ENCODE measurements at places on chromosomes 5 and 9. TPM values are rescaled to one million over a fixed set of nuclear protein-coding genes. Genes with fewer than 3 reads are reported as not detected.

DNA sequence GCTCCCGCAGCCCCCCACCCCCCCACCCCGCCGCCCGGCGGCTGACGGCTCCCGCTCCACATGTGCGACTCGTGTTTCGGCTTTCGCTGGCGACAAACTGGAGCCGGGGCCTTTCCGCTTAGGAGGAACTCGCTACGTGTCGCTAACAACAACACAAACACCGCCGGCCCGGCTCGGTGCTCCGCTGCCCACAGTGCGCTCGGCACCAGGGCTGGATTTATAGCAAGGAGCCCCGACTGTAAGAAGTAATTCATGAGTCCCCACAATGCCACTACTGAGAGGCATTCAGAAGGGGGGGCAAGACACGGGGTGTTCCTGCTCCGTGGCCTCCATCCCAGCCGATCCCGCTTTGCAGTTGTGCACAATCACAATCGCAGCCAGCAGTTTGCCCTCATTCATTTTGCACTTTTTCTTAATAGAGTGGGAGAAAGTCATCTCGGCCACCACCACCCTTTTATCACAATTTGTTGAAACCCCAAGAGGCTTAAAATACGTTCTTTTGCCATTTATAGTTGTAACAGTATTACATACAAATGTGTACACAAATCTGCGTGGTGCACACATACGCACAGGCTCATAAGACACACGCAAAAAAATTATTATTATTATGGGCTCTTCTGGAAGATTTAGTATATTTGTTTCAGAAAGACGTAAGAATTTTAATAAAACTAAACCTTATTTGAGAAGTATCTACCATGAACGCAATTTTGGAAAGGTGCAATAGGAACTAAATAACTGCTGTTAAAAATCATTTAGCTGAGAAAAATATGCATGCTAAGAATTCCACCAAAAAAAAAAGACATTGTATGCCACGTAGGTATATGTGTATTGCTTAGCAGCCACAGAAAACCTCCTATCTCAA lies 48.1 kb downstream of the EBF1 start:
- no peak for DNase-seq

- DNase-seq = no peak
These were observed 1363.9 kb downstream of the MAT2B start for GRCh38 chr5:164869325-164869724.

DNA sequence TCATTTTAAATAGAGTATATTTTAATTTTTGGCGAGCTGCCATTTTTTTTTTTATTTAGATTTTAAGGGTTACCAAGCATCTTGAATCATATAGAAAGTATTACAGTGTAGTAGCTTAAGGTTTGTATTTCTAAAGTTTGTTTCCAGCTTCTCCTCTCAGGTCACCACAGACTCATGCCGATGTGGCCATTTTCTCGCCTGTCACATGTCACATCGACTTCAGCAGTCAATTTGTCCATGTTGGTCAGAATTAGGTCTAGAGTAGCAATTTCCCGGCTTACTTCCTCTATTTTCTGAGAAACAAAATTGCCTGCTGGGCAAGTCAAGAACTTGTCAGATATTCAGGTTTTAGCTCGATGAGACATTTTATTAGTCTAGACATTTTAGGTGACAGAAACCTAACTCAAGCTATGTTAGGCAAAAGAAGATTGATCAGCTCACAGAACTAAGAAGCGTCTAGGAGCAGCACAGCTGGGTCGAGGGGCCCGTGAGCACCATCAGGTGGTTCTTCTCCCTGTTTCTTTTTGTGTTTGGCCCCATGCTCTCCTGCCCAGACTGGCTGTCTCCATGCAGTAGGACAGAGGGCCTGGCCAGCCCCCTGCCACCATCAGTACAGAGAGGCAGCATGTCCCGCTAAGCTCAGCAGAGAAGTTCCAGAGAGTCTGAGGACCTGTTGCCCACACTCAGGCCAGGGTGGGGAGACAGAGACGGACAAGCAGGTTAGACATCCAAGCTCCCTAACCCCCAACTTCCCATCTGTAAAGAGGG lies 48.4 kb upstream of the AFAP1L1 start:
- DNase-seq = no peak

- no peak for DNase-seq
These were observed 42.2 kb downstream of the ERP44 start for GRCh38 chr9:100056561-100056960.

DNA sequence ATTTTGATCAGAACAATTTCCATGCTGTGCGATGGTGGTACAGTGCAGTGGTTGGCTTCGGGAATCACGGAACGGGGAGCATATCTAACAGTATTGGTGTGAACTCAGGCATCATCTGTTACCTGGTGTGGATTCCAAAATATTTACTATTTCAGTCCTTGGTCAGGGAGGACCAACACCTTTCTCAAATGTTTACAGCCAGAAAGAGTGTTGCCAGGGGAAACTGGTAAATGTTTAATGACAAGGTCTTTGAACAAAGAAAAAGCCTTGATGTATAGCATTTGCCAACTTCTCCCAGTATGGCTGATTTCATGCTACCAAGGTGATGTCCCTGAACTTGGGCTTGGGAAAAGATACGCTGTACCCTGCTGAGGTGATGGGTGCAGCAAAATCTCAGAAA lies 145.6 kb upstream of the POC5 start:
- no peak for DNase-seq

GRCh38 chr9:8804613-8805012 lies 1005.0 kb upstream of the DMAC1 start:
- no peak for DNase-seq

GRCh38 chr9:26171691-26172090 lies 493.4 kb upstream of the TUSC1 start:
- DNase-seq = no peak

- no peak for DNase-seq
These were observed 4.5 kb upstream of the DBN1 start for GRCh38 chr5:177477701-177478477.

DNA sequence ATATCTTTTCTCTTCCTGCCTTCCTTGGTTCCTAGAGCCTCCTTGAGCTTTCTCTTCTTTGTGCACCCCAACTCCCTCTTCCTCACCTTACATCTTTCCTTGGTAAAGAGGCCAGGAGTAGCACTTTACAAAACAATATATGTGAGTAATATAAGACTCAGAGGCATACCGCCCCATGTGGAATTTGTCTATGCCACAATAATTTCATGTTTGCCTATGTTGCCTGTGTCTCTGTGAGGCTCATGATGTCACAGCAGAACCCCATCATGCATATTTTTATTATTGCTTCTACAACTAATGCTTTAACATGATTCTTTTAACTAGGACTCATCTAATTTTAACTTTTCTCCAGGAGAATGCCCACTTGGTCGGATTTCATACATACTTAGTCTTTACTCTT lies 15.0 kb upstream of the LVRN start:
- DNase-seq = no peak

GRCh38 chr9:126607086-126607485 lies 6.6 kb upstream of the LMX1B start:
- no peak for DNase-seq

DNA sequence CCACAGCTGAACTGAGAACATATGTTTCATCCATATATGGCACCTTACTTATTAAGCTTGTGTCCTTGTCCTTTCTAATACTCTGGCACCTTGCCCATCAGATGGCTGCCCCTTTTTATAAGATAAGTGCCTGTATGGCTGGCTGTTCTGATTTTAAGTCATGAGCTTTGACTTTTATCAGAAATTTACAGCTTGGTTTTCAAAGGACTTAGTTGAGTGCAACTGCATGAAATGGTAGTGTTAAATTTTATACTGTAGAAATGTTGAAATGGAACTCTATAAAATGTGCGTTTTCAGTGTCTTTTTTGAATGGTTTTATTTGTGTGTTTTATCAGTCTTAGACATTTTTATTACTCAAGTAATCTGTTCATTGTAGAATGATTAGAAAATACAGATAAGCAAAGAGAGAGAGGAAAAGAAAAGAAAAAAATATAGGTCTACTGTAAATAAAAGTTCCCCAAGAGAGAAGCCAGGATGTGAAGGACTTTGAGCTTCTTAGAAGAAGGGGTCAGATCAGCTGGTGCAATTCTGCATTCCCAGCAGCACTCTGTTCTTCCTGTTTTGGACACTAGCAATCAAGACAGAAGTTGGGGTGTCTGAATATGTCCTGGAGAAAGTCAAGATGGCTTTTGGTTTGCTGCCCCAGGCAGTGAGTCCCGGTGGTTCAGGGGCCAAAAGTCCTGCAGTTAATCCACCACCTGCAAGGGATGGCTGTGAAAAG lies 38.9 kb downstream of the ARHGAP26 start:
- no peak for DNase-seq

DNA sequence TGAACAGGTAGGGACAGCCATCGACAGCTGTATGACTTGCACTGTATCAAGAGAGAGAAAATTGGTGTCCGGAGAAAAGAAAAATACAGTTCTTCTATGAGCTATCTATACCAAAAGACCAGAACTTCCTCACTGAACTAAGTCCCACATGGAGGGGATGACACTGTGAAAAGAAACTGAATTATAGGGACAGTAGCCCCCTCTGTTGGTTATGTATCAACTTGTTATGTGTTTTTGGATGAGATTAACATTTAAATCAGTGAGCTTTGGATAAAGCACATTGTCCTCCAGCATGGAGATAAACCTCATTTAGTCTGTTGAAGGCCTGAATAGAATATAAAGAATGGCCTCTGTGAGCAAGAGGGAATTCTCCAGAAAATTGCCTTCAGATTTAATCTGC lies 176.6 kb upstream of the SH3GL2 start:
- DNase-seq = no peak

The KCNMB1 gene
- total RNA-seq = not detected

The MSX2 gene
- total RNA-seq = not detected

The ZBED3 gene
- total RNA-seq = not detected

The PCDHGB6 gene
- 0.11 TPM for total RNA-seq

The LAMC3 gene
- total RNA-seq = not detected

The RNF44 gene
- 64.0 TPM for total RNA-seq

The IL9 gene
- not detected for total RNA-seq

The SLC34A3 gene
- not detected for total RNA-seq

The CDKN2A gene
- total RNA-seq = not detected

The ITGA2 gene
- total RNA-seq = 0.09 TPM

The COL15A1 gene
- total RNA-seq = 5.1 TPM

The PFN3 gene
- not detected for total RNA-seq

The LHX3 gene
- total RNA-seq = 0.09 TPM
